Mammary microvascular endothelial cell (primary cell): ENCODE measurements at places on chromosomes 6 and 20. TPM values are rescaled to one million over a fixed set of nuclear protein-coding genes. Genes with fewer than 3 reads are reported as not detected.

Gene POU5F1
- total RNA-seq, result 1.3 TPM in 1 of 2 replicates, not detected in the other

Gene DEFB132
- not detected in 2 replicates for total RNA-seq

Gene ASIP
- total RNA-seq, result not detected in 2 replicates

Gene RARS2
- 22.7 and 23.6 TPM in 2 replicates for total RNA-seq

Gene CASS4
- not detected in 2 replicates for total RNA-seq

Gene LGSN
- total RNA-seq, result not detected in 2 replicates

Gene FGD2
- total RNA-seq, result not detected in 2 replicates

Gene SOD2
- total RNA-seq, result 185 and 192 TPM in 2 replicates

Gene COL11A2
- 0.07 and 0.15 TPM in 2 replicates for total RNA-seq

Gene UST
- 0.20 and 0.44 TPM in 2 replicates for total RNA-seq

Gene CALHM5
- 3.6 and 4.4 TPM in 2 replicates for total RNA-seq

Gene ALDH5A1
- 0.25 and 0.40 TPM in 2 replicates for total RNA-seq

Gene FILIP1
- 9.1 and 10.4 TPM in 2 replicates for total RNA-seq

Gene ANGPT4
- not detected in 2 replicates for total RNA-seq

Gene SLC22A1
- total RNA-seq, result not detected in 2 replicates

Gene LPA
- not detected in 2 replicates for total RNA-seq
